Parietal lobe (tissue), 2 donors: ENCODE measurements at places on chromosomes 3 and 15. TPM values are rescaled to one million over a fixed set of nuclear protein-coding genes. Genes with fewer than 3 reads are reported as not detected.

The GRK7 gene
- 0.31 TPM for total RNA-seq

The GMPS gene
- 47.0 TPM for total RNA-seq

The CLDN16 gene
- 0.63 TPM for total RNA-seq

The MAPKBP1 gene
- 102 TPM for total RNA-seq

The PP2D1 gene
- total RNA-seq, result not detected

The MCF2L2 gene
- 57.3 TPM for total RNA-seq

The CAPN3 gene
- total RNA-seq, result 1.9 TPM

The FGF12 gene
- total RNA-seq, result 180 TPM

The NDN gene
- 57.9 TPM for total RNA-seq

The MFAP1 gene
- 21.0 TPM for total RNA-seq

The FRMD5 gene
- 33.5 TPM for total RNA-seq

The FAM81A gene
- 58.2 TPM for total RNA-seq

The MRPS25 gene
- 47.9 TPM for total RNA-seq

The CISH gene
- total RNA-seq, result 0.63 TPM

The MUC13 gene
- total RNA-seq, result not detected

The LRTM1 gene
- not detected for total RNA-seq

The KLHL18 gene
- total RNA-seq, result 32.6 TPM

The RTP3 gene
- total RNA-seq, result not detected

The NOX5 gene
- total RNA-seq, result 0.63 TPM

The NEK11 gene
- total RNA-seq, result 31.3 TPM

The CPA3 gene
- not detected for total RNA-seq

The SLC22A13 gene
- total RNA-seq, result 1.3 TPM

The MYRIP gene
- total RNA-seq, result 10.0 TPM

The ASB14 gene
- total RNA-seq, result not detected

The GP9 gene
- total RNA-seq, result not detected

The LARP6 gene
- 17.5 TPM for total RNA-seq

The DPPA2 gene
- total RNA-seq, result not detected

The NEK10 gene
- 42.9 TPM for total RNA-seq

The CSTA gene
- not detected for total RNA-seq

The OXTR gene
- total RNA-seq, result 2.5 TPM

The CLEC3B gene
- total RNA-seq, result 14.7 TPM

The ACTRT3 gene
- 2.8 TPM for total RNA-seq

The CHRFAM7A gene
- total RNA-seq, result 7.8 TPM

The GOLGB1 gene
- total RNA-seq, result 67.9 TPM

The AP3B2 gene
- total RNA-seq, result 104 TPM

The EEF1AKMT4 gene
- 0.63 TPM for total RNA-seq

The C3orf22 gene
- not detected for total RNA-seq

The TICRR gene
- 6.6 TPM for total RNA-seq

The ANKRD34C gene
- total RNA-seq, result not detected

The CNTN3 gene
- total RNA-seq, result 37.9 TPM

The FAM43A gene
- total RNA-seq, result 3.1 TPM

The LRRC34 gene
- total RNA-seq, result 11.6 TPM
